Ascending aorta (tissue), 2 donors: ENCODE measurements at places on chromosomes 4 and X.

- no peak for DNase-seq
Observed at GRCh38 chrX:122582280-122582974, 601.7 kb upstream of the GRIA3 start.

DNA sequence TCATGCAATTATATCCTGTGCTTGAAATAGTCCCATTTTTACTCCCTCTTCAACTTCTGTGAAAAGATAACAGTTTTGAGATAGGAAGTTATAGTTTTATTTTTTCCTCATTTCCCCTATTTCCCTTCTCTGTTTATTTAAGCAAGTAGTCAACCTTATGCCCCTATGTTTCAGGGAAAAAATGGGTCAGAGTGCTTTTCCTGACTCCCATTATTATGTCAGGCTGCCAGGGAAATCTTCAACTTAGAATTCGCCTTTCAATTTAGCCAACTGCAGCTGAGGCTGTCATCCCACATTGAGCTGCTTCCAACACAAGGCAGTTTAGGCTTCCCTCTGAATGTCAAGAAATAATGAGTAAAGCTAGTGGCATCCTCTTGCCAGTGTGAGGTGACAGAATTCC lies 42.3 kb downstream of the NXT2 start:
- no peak for DNase-seq

GRCh38 chrX:31487951-31488350 lies 416.1 kb upstream of the FTHL17 start:
- DNase-seq = no peak

DNA sequence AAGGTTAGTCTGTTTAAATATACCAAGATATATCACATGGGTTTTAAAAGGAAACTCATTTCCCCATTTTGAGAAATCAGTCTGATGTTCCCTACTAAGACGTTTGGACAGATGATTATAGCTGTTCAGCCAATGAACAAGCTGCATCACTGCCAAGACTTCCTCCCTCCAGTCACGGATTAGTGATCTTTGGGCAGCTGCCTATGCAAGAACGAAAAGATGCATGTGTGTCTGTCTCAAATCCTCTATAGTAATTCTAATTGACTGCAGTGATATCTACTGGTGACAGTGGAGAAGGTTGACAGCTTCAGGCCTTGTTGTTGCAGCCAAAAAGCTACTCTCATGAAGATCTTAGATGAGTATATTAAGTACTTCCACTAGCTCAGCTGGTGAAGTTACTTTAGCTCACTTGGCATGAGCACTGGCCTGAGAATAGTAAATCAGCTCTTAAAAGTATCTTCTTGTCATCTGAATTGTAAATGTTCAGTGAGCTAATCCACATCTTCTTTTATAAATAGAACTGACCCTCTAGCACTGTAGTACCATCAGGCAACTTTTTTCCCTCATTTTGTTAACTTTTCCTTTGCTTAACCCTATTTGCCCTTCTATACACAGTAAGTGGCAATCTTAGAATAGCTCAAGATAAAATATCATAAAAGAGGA lies 134.5 kb upstream of the PCDH10 start:
- DNase-seq = no peak

DNA sequence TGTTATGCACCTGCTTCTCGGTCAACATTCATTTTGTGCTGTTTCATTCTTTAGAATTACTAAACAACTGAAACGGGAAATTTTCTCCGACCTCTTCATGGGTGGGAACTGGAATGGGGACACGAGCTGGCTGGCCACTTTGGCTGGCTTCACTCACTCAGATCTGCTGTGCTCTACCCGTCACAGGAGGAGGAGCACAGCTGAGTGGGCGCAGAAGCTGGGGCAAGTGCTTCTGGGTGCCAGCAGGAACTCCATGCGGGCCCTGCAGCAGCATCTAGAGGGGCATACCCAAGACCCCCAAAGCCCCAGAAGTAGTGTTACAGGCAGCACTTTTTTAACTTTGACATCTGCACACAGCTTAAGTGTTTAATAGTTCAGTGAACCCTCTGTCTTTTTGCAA lies 109.6 kb downstream of the TMEM144 start:
- DNase-seq = no peak

DNA sequence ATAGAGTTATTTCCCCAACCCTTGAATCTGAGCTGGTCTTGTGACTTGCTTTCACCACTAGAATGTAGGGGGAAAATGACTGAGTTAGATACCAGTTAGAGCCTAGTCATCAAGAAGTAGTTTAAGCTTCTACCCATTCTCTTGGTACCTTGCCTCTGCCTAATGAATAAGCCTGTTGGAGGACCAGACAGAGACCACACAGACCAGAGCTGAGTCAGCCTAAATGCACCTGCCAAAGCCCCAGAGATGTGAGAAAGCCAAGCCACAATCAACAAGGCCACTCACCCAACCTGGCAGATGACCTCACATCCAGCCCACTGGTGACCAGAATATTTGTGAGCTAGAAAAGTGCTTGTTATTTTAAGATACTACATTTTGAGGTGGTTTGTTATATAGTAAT lies 85.2 kb upstream of the DCLK2 start:
- DNase-seq = no peak

GRCh38 chrX:103831803-103832544 lies at the start of gene RAB9B:
Gene RAB9B, minus strand, starts transcription at chrX:103832257. Its CDS starts 6,473 bp downstream, at chrX:103825784.
- peak; percentile 81 for DNase-seq

DNA sequence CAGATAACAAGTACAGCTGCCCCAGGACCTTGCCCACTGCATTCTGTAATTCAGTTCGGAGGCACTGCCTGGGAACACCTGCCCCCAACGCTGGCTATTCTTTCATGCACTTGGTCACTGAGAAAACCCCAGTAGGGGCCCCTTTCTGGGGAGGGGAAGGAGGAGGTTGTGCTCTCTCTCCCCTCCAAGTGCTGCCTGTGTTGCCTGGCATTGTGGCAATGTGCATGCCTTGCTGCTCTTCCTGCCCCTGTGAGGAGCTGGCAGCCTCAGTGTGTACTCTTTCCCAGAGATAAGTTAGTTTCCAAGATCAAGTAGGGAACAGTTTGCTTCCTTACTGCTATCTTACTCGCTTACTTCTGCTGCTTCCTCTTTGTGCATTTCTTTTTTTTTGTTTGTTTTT lies 90.8 kb downstream of the AASDH start:
- no peak for DNase-seq

GRCh38 chrX:49001521-49002090 lies 458 bp downstream of the GRIPAP1 start:
- DNase-seq = no peak

DNA sequence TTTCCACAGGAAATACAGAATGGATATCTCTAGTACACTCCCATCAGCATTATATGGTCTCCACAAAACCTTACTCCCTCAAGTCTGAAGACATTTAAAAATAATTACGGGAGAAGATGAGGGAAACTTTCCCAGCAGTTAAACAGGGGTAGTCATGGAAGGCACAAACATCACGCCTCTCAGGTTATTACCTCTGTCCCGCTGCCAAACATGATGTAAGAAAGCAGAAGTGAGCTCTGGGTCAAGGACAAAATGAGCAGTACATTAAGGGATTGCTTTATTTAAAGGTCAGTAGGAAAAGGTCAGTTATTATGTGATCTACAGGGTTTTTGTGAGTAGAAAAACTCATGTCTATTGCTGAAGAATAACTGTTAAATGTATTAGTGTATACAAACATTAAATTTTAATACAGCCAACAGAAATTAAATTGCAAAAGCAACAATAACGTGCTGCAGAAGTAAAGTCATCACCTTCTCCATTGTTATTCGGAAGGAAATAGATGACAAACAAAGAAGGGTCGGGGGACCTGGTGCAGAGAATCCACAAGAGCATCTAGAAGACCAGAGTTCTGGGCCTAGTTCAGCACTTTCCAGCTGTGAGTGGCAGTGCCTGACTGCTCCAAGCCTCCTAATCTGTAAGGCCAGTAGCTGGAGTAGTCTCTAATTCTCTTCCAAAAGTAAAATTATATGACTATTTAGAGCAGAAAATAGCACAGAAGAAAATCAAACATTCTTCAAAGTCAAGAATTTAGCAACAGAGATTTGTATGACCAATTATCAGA lies 171.2 kb downstream of the PPP3CA start:
- no peak for DNase-seq

DNA sequence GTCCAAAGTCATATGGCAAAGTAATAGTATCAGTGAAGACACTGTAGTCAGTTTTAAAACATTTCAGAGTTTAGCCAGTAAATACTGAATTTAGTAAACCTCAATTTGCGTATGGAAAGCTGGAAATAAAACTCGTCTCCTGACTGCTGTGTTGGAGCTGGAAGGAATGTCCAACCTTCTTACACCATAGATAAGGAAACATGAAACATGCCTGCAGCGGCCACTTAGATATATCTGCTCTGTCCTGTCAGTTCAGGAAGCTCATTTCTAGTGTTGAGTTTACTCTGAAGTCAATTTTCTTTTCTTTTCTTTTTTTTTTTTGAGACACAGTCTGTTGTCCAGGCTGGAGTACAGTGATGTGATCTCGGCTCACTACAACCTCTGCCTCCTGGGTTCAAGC lies 21.2 kb downstream of the ARHGAP10 start:
- DNase-seq = no peak

- no peak for DNase-seq
Observed at GRCh38 chr4:108171339-108172230, 2.9 kb upstream of the LEF1 start.
